Fibroblast of upper back skin (primary cell): ENCODE measurements at places on chromosomes 7 and 10.

- peak; percentile 28 for DNase-seq
Measured at GRCh38 chr10:96470116-96470743, 43.5 kb downstream of the TLL2 start.

DNA sequence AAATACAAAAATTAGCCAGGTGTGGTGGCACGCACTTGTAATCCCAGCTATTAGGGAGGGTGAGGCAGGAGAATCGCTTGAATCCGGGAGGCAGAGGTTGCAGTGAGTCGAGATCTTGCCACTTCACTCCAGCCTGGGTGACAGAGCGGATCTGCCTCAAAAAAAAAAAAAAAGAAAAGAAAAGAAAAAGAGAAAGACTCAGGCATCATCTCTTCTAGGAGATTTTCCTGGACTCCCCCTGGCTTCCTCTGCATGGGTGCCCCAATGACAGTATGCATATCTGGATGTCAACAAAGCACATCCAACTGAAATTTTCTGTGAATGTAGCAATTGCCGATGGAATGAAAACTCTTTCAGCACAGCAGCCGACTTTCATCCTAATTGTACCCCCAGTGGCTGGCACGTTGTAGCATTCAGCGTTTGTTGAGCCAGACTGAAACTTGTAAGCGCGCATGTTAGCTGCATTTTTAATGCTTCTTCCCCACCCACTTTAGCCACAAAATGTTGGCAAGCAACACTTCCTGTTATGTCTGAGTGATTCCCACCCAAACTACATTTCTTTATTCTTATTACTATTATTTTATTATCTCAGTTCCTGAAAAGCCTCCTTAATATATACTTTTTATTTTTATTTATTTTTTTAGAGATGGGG, 70.2 kb downstream of the PRTFDC1 start:
- peak; percentile 83 for DNase-seq

- peak; percentile 83 for DNase-seq
Measured at GRCh38 chr10:31004611-31005193, 27.0 kb downstream of the ZNF438 start.

DNA sequence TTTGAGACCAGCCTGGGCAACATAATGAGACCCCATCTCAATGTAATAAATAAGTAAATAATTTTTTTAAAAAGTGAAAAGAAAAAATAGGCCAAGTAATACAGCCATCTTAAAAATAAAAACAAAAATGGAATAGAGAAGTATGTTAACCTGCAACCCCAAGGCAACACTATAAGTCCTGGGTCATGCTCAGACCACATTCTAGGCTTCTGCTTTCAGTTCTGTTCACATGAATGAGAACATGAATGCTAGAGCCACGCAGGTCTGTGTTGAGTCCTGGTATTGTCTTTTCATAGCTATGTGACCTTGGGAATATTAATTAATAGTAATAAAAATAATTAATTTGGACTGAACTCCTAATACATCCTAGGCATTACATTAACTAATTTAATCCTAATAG, 284.0 kb downstream of the AUTS2 start:
- DNase-seq: no peak

GRCh38 chr10:37478381-37478780, 353.0 kb downstream of the ANKRD30A start:
- DNase-seq: no peak

DNA sequence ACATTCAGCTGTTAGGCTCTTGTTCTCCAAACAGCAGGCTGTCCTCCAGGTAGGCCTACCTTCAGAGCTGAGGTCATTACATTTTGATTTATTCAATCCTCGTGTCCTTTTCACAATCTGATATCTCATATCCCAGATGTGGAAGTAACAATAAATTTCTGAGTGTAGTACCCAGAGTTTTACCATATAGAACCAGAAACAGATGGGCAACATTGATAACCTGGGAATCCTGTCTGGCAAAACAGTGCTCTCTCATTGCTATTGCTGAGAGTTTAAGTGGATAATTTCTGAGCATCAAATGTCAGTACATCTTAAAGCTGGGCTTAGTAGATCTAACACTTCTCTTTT, 1007.8 kb downstream of the REEP3 start:
- no peak for DNase-seq

- peak; percentile 18 for DNase-seq
Measured at GRCh38 chr10:96366508-96366907, 7.7 kb upstream of the OPALIN start.

GRCh38 chr10:30984563-30985328, 46.9 kb downstream of the ZNF438 start:
- DNase-seq: no peak

DNA sequence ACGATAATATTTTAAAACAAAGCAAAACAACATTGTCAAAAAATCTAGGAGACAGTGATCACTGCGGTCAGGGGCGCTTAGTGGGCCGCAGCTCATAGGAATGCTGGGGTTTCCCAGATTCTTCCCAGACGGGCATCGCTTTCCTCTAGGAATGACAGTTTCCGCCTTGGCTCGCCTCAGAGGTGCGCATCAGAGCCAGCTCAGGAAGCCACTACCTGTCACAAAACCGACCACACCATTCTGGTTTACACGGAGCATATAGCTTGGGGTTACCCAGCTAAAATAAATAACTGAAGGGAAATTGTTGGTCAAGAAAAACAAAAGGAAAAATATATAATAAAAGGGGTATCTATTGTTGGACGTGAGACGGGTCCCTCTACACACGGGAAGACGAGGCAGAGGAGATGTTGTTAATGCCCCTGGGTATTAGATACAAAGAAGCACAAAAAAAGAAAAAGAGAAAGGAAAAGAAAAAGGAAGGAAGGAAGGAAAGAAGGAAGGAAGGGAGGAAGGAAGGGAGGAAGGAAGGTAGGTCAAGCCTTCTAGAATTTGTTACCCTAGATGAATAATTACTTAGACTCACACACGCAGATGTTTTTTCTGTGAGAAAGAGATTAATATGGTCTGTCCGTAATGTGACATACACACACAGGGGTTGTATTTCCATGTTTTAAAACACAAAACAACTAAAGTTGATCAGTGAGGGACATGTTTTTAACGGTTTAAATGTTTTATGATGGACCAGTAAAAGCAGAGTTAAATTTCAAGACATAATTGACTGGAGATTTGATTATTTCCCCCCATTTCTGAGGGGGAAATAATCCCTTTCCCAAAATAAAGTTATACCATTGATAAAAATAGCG, 292.4 kb upstream of the NFE2L3 start:
- DNase-seq: no peak

DNA sequence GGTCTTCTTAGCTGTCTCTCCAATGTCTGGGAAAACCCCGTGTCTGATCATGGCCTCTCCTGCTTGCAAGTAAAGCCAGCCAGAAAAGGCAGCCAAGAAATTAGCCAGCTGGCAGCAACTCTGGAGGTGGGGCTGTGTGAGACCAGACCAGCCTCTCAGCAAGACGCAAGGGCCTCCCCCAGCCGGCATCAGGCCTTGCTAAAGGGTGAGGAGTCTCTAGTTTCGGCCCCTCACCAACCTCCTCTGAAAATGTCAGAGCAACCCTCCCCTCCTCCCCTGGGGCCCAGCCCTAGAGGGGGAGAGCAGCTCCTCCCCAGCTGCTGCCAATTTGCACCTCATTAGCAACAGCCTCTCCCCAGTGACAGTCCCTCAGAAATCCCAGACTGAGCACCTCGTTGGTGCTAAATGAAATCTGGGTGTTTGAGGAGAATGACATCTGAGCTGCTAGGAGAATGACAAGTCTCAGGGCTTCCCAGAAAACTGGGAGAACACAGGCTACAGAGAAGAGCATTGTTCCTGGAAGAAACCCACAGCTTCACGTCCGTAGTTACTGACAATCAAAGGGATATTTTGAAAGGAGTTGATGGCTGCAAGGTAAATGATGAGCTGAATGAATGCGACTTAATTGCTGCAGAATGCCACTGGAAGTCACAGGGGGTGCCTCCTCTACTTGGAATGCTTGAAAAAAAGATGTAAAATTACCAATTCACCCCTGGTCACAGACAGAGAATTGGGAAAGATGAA, 25.9 kb downstream of the DGKI start:
- peak; percentile 76 for DNase-seq

DNA sequence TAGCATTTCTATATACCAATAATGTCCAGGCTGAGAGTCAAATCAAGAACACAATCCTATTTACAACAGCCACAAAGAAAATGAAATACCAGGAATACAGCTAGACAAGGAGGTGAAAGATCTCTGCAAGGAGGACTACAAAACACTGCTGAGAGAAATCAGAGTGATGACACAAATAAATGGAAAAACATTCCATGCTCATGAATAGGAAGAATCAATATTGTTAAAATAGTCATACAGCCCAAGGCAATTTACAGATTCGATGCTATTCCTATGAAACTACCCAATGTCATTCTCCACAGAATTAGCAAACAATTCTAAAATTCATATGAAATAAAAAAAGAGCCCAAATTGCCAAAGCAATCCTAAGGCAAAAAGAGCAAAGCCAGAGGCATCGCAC, 116.8 kb upstream of the ZNF32 start:
- no peak for DNase-seq

- DNase-seq: peak; percentile 8
Measured at GRCh38 chr7:134184767-134185166, 57.6 kb downstream of the LRGUK start.

GRCh38 chr10:101008823-101009423, 9.3 kb downstream of the LZTS2 start:
- DNase-seq: no peak

DNA sequence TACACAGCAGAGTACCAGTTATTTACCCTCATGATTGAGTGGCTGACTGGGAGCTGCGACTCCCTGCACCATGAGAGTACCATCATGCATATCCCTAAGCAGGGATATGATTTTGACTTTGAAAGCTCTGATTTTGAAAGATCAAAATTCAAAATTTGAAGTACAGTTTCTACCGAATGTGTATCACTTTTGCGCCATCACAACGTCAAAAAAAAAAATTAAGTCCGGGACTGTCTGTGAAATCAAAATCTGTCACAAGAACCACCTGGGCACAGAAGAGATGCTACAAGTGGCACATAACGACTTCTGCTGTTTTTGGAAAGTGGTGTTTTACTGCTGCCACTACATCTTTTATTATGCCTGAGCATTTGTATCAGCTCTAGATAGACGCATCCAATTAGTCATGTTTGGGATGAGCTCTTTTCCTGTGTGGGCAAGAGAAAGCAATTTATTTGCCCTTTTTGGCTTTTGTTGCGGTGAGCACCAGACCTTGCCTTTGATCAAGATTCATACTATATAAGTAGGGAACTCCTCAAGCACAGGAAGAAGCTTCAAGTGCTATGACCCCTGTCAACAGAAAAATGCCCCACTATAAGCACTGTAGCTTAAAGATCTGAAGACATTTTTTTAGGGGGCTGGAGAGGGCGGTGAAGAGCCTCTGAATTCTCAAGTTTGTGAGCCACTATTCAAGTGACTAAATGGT, 10.7 kb downstream of the MTPN start:
- DNase-seq: peak; percentile 4

GRCh38 chr7:1027242-1028043, 16.9 kb upstream of the GPR146 start:
- DNase-seq: peak; percentile 16

GRCh38 chr7:81298951-81299666, 380.3 kb upstream of the SEMA3C start:
- peak; percentile 95 for DNase-seq

DNA sequence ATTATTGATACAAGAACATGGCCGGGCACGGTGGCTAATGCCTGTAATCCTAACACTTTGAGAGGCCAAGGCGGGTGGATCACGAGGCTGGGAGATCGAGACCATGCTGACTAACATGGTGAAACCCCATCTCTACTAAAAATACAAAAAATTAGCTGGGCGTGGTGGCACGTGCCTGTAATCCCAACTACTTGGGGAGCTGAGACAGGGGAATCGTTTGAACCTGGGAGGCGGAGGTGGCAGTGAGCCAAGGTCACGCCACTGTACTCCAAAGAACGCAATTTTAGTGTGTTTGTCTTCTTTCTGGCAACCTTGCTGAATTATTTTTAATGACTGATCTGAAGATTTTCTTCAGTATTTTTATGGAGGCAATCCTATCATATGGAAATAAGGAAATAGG, 46.2 kb downstream of the IDE start:
- DNase-seq: no peak

- DNase-seq: no peak
Measured at GRCh38 chr10:114795039-114795438, 26.5 kb upstream of the FHIP2A start.

DNA sequence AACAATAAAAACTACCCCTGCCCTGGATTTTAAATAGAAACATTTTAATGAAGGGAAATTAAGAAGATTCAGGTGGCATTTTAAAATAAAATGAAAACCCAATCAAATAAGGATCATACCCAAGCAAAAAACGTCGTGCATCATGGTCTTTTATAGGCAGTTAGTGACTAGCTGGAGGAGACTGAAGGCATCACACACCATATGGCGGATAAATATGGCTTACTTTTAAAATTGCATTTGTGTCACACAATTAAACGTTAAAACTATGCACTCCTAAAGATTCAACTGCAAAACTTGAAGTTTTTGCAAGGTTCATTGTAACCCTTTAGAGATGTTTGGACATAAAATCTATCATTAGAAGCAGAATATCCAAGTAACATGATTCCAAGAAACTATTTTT, 200.1 kb upstream of the NRG3 start:
- no peak for DNase-seq

- DNase-seq: peak; percentile 28
Measured at GRCh38 chr10:74022926-74023629, 25.2 kb downstream of the VCL start.

DNA sequence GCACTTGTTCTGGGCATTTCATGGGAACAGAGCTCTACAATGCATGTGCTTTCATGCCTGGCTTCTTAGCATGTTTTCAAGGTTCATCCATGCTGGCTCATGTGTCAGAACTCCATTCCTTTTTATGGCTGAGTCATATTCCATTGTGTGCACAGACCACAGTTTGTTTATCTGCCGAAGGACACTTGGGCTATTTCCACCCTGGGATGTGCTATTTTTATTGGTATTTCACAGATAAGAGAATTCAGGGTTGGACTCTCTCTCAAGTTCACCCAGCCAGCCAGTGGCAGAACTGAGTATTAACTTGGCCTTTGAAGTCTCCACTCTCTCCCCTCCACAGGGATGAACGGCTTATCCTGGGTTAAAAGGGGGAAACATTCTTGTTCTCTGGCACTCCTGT, 190.7 kb upstream of the GPR26 start:
- DNase-seq: no peak
